AG04449 (cell line): ENCODE measurements at places on chromosomes 7 and 10.
A peak's percentile ranks its signal among the peaks of the same experiment; 100 is the strongest.

DNA sequence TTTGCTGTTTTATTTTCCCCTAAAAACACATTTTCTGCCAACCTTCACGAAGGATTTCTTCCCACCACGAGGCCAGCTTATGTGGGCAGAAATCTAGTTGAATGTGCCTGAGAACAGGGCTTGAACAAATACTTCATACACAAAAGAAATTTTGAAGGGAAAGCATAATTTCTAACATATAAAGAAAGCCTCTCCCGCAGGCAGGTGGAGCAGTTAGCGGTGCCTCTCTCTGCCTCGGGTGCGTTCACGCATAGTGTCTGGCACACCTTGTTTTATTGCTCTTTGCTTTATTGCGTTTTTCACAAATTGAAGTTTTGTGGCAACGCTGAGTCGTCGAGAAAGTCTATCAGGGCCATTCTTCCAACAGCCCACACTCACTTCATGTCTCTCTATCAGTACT, 7.0 kb upstream of the CSGALNACT2 start:
- no peak for DNase-seq

DNA sequence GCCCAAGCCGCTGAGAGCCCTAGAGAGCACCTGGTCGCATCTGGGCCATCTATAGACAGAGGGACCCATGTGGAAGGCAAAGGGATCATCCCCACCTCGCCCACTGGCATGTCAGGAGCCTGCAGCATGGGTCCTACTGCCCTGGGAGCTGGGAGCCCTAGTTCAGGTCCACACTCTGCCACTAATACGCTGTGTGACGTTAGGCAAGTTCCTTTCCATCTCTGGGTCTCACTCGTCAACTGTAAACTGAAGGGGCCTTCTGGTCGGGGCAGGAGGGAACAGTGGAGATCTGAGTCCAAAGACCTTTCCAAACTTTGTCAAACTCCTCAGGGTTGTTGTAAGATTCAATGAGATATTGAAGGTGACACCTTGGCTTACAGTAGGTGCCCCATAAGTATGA, 23.4 kb downstream of the UNC5B start:
- DNase-seq = no peak

GRCh38 chr10:122446668-122447423, 7.6 kb upstream of the ARMS2 start:
- DNase-seq = no peak

DNA sequence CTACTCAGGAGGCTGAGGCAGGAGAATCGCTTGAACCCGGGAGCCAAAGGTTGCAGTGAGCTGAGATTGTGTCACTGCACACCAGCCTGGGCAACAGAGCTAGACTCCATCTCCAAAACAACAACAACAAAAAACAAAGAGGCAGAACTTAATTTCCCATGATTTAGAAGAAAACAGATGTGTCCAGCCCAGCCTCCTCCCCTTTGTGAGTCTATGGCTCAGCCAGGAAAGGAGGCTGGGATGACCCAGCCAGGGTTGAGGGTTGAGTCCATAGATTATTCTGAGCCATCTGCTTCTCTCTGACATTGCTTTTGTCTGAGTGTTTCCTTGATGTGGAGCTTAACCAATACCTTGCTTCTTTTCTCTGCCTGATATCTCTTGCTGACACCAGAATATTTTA, 994.1 kb downstream of the TYW1 start:
- DNase-seq = no peak

DNA sequence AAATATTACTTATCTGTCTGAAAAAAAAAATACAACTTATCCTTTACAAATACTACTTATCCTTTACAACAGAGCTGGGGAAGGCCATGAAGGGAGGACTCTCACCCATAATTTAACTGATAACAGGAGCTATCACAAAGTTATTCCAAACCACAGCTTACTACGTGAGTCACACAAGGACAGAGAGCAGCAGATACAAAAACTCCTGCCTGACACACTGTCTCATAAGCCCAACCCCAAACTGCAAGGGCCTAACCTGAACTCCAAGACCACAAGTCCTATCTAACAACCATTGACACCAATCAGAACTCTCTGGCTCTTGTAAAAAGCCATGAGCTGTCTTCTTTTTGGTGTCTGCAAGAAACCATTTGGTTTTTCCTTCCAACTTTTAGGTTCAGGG, 28.5 kb upstream of the CXCL12 start:
- no peak for DNase-seq

- no peak for DNase-seq
Measured at GRCh38 chr7:75854233-75854632, 24.6 kb upstream of the RHBDD2 start.

GRCh38 chr10:122733931-122734665, 34.5 kb upstream of the C10orf120 start:
- DNase-seq = no peak

DNA sequence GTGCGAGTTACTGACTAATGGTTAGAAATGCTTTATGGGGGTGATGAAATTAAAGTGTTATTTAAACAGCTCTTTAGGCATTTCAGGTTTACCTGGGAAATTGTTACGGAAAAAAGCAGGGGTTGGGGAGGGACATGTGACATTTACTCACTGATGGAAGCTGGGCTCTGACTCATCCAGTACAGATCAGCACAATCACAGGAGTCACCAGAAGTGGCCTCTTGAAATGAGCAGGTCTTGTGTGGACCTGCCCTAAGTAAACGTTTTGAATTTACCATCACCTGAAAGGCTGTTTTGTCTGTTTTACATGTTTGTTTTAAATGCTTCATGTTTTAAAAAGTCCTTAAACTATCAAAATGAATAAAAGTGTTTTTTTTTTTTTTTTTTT, 2.3 kb downstream of the GLRX3 start:
- no peak for DNase-seq

DNA sequence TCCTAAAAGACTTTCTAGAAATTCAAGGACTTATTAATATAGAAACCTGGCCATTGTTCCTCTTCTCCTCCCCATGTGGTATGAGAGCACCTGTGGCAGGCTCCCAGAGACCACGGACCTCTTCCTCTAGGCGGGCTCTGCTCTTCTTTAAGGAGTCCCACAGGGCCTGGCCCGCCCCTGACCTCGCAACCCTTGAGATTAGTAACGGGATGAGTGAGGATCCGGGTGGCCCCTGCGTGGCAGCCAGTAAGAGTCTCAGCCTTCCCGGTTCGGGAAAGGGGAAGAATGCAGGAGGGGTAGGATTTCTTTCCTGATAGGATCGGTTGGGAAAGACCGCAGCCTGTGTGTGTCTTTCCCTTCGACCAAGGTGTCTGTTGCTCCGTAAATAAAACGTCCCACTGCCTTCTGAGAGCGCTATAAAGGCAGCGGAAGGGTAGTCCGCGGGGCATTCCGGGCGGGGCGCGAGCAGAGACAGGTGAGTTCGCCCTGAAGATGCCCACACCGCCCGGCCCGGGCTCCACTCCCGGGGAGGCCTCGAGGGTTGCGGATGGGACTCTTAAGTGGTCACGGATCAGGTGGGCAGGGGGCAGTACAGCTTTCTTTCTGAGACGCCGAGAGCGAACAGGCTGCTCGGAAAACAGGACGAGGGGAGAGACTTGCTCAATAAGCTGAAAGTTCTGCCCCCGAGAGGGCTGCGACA, at the start of gene SLC26A4:
SLC26A4 (plus strand) TSS at position 448 of the 700 bp plus-strand sequence. CDS start 814 bp downstream, outside the sequence.
- DNase-seq = no peak

GRCh38 chr7:155881471-155882350, 69.4 kb upstream of the SHH start:
- no peak for DNase-seq

DNA sequence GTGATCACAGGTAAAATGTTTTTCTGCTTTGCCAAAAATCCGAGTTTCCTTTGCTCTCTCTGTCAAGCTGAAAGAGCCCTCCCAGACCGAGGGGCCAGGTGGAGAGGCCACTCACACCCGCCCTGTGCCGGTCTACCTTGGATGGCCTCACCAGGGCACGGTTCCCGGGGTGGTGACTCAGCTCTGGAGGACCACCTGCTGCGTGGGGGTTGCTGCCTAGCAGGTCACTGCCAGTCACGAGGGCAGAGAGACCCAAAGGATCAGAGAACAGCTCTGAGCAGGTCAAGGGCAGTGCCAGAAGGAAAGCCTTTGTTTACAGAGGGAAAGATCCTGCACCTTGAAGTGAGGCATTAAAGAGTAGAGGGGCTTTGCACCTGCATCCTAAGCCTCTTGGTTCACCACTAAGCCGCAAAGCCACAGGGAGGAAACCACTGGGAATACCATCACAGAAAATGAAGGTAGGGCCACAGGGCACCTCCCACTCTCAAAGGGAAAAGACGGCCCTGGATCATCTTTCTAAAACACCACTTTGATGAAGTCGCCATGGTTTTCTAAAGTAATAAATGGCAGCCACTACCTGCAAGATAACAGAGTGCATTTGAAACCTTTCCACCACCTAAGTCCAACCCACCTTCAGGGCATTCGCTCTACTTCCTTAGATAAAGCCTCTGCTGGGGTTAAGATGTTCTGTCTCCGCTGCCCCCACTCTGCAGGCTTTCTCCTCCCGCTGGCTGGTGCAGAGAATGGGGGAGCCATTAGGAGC, 160.3 kb upstream of the KLF14 start:
- no peak for DNase-seq

DNA sequence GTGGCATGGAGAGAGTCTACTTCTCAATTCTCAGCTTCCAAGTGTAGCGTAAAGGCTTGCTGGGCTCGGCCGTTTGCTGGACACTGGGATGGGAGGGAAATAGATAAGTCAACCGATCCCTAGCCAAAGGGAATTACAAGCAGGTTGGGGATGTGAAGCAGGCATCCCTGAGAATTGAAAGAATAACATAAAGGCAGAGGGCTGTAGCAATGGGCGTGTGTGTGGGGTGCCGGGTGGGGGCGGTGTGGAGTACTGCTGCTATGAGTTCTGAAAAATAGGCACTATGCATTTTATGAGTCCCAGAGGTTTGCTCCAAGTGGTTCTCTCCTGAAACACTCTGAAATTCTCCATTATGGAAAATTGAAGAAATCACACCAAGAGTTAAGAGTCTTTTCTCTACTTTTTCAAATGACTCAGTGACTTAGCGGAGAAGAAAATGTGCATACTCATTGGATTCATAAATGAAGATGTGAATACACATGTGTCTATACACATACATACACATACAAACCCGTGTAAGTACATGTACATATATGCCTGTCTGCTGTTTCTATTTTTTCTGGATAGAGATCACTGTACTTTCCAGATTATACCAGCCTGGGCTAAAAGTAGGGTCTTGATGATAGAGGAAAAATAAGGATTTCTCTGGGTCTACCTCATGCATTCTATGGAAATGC, 65.4 kb downstream of the ADRA2A start:
- no peak for DNase-seq

GRCh38 chr10:29472301-29473086, 162.3 kb downstream of the SVIL start:
- no peak for DNase-seq

DNA sequence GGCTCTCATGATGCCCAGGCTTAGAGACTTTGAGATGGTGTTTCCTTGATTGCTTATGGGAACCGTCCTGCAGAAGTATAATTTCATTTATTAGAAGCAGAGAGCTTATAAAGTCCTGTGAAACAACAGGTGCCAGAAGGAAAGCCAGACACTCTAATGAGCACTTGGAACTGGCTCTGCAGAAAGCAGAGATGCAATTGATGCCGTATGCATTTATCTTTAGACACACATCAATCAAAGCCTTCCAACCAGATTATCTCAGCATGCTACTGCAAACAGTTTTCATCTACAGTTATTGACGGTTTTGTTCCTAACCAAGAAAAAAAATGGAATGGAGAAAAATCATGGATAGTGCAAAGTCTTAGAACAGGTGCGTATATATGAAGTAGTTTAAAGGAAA, 371.7 kb upstream of the PRKCQ start:
- no peak for DNase-seq

DNA sequence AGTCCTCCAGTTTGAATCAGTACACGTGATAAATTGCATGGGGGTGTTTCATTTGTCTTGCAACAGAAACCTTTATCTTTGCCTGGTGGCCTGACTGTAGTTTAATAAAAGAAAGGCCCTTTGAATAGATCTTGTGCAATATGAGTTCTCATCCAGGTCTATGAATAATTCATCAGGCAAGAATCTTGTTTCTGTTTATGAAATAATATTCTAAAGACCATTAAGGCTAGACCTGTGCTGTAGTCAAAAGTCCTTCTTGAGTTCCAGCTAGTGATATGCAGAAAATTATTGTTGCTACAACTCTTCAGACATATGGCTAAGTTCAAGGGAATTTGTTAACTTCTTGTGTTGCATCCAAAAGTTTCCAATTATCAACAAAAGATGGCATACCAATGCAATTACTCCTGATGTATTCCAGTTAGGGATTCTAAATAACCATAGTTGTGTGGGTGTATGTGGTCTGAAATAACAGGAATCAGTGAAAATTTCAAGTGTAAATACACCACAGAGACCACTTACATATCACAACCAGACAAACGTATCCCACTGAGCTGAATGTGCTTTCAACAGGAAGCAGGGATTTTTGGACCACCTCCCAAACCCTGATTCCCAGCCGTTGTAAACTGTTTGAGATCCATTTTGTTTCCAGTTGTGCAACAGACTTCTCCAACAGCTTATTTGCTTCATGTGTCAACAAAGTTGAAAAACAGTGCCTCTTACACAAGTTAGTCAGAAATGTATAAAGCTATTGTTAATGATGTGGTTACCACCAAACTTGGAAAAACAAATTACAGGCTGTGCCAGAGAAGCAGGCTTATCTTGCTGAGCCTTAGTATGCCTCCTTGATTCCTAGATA, 54.7 kb upstream of the BICC1 start:
- DNase-seq = peak; percentile 97

DNA sequence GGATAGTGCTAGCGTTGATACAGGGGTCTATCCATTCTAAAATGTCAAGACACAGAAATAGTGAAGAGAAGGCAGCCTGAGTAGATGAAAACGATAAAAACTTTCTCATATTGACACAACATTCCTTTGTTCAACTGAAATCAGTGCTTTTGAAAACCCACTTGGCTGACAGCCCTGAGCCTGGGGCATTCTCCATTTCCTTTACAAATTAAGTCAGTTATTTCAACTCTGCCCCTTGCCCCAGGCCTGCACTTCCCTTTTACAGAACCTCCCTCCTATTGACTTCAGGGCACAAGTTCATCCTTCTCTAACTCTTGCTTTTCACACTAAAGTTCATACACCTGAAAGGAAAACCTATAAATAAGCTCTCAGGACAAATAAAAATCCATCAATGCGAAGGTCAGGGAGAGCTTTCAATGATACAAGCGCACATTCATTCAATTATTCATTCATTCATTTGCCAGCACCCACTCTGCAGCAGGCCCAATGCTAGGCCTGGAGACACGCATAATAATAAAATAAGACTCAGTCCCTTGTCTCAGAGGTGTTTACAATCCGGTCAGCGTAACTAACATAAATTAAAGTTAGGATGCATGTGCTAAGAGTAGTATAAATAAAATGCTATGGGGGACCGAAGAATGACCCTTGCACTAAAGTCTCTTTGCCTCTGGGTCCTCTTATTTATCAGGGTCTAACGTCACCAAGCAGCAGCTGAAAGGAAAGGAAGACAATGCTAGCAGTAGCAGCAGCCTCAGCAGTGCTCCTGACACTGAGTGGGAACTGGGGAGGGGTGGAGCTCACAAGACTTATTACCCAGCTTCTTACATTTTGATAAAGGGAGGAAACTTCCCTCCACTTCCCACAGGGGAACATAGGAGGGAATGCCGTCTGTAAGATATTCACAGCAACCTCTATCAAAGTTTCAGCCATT, 134.8 kb downstream of the PDE1C start:
- DNase-seq = no peak
